ENCODE measurements at places on chromosomes 7 and 10.

- no peak for DNase-seq
These were observed 104.2 kb downstream of the ADK start for GRCh38 chr10:74255214-74255613.

- DNase-seq: no peak
These were observed 5.8 kb downstream of the PLA2G12B start for GRCh38 chr10:72948762-72949161.

DNA sequence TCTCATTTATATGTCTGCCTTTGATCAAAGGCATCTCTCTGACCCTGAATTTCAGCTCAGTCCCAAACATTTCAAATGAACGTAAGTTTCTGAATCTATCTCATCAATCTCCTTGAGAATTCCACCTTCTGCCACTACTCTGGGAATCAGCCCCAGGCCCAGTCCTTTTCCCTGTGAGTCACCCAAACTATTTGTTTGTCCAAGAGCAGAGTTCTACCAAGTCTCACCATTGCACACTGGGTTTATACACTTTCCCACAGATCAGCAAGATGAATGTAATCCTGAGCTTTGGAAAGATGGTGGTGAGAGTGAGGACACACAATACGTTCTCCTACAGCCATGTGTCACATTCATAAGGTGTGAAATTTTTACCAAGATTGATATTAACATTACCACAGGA is 251.3 kb upstream of the VWC2 start:
- DNase-seq: no peak

- no peak for DNase-seq
These were observed 28.3 kb downstream of the CDK13 start for GRCh38 chr7:39978230-39978934.

- DNase-seq: no peak
These were observed 34.0 kb downstream of the LRMDA start for GRCh38 chr10:75465450-75465827.

- no peak for DNase-seq
These were observed 466.0 kb downstream of the KIF20B start for GRCh38 chr10:90167174-90168064.

DNA sequence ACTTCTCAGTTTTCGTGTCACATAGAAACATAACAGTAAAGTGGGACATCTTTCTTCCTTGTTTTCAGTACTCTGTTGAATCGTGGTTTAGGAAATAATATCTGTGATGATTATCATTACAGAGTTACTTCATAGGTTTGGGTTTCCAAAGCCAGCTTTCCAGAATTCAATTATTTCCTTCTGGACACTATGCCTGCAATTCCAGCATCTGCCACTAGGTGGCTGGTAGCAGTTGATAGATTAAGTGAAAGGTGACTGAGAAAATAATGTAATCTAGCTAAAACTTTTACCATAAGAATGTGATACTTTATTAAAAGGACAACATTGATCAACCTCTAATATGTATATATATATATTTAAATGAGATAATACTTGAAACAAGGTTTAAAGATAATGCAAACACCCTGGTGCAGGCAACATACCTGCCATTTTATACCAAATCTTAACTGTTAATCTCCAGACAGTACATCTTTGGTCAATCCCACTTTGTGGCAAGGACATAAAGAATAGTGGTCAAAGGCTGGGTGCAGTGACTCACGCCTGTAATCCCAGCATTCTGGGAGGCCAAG is 102.6 kb downstream of the SH3PXD2A start:
- DNase-seq: no peak

DNA sequence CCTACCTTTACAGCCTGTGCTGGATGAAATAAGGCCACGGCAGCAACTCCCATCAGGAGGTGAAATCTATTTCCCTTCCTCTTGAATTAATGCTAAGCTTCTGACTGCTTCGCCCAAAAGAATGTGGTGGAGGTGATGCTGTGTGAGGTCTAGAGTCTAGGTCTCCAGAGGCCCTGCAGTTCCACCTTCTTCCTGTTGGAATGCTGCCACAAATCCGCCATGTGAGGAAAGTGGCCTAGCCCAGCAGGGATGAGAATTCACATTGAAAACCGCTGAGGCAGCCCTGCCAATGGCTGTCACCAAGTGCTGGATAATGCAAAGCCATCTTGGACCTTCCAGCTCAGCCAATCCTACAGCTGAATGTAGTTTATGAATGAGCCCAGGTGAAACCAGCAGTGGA is 28.0 kb downstream of the RHOBTB1 start:
- no peak for DNase-seq

GRCh38 chr7:18202315-18203045 is 174.8 kb upstream of the PRPS1L1 start:
- DNase-seq: no peak

GRCh38 chr10:114600057-114600456 is 58.0 kb downstream of the ABLIM1 start:
- no peak for DNase-seq

GRCh38 chr7:55524558-55525310 is 47.6 kb downstream of the VOPP1 start:
- no peak for DNase-seq

GRCh38 chr7:74027683-74028320 is at the start of gene ELN:
Gene ELN, plus strand, starts transcription at chr7:74028173. Its CDS starts 15 bp downstream, at chr7:74028188.
- DNase-seq: no peak

- no peak for DNase-seq
These were observed 290.8 kb downstream of the NXPH1 start for GRCh38 chr7:8724080-8724718.

GRCh38 chr10:68876246-68877138 is 24.6 kb upstream of the DDX50 start:
- DNase-seq: no peak

- DNase-seq: no peak
These were observed 43.7 kb downstream of the OSBPL3 start for GRCh38 chr7:24936121-24936824.

DNA sequence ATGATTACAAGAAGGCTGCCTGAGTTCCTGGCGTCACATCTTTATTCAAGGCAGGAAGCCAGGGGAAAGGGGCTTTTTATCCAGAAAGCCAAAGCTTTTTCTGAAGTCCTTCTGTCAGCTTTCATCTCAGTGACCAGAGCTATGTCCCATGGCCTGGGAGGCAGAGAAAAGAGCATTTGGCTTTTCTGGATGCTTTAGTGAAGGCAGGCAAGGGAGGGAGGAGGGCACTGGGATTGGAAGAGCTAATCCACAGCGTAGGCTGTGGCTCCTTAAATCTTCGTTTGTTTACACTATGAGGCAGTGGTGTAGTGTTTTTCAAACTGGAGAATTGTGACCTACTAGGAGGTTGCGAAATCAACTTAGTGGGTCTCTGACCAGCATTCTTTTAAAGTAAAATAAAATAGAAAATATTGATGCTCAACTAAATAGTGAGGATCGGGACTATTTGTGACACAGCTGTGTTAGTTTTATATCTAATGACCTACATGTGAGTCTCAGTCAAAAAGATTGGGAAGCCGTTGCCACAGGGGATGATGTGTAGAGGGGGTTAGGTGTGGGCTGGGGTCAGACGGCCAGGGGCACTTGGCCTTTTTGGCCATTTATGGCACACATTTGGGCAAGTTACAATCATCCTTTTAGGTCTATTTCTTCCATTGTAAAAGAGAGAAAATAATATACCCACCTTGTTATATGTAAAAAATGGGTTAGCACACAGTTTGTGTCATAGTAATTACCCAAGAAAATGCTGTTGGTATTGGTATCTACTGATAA is 14.1 kb downstream of the CRYGN start:
- DNase-seq: no peak

DNA sequence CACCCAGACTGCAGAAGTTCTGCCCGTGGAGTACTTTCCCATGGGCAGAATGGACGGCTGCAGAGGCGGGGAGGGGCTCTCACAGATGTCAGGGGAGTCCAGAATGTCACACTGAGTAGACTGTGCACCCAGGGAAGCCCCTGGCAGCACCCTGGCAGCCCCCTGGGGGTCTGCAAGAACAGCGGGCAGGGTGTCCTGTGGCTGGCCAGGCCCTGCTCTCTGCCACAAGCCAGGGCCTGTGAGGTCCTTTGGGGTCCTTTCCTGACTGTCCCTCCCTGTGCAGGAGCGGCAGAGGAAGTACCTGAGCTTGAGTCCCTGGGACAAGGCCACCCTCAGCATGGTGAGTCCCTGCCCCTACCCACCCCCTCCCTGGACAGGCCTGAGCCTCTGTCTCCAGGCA is 6.1 kb upstream of the SH2B2 start:
- no peak for DNase-seq

- DNase-seq: no peak
These were observed 718.2 kb upstream of the LRRN3 start for GRCh38 chr7:110372685-110373084.

DNA sequence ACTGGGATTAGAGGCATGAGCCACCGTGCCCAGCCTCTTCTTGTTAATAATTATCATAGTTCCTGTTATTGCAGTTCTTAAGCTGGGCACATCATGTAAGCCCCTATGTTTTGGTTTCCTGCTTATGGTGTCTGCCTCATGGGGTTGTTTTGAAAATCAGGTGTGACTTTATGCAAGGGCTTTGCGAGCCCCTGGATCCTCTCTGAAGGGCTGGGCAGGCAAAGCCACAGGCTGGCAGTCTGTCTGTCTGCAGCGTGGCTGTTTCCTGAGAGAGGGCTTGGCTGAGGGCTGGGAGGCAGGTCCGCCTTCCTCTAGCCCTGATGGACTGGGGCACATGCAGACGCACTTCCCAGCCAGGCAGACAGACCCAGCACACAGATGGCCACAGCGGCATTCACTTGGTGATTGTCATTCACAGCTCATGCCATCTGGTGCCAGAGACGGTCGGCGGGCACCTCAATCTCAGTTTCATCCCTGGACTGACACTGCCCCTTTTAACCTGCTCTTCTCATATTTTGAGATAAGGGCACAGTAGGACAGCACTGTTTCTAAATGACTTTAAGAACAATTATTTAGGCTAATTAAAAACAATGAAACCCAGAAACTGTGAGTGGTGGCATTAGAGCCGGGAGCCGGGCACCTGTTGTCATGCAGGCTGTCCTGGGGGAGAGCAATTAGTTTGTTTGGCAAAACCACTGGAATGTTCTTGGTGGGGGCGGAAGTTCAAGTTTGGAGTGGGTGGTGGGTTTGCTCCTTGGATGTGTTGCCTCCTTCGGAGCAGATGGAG is 35.5 kb downstream of the RBM20 start:
- no peak for DNase-seq

DNA sequence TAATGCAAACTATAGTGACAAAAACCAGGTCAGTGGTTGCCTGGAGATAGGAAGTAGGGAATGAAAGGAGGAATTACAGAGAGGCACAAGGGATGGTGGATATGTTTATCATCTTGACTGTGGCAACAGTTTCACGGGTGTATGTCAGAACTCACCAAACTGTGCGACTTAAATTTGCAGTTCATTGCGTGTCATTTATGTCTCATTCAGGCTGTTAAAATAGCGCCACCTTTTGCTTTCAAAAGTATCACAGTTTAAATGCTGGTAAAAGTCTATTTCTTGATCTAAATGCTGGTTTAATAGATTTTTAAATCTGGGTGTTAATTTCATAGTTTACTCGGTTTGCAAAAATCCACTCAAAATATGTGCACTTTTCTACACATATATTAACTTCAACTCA is 51.0 kb downstream of the PTTG1IP2 start:
- DNase-seq: no peak

DNA sequence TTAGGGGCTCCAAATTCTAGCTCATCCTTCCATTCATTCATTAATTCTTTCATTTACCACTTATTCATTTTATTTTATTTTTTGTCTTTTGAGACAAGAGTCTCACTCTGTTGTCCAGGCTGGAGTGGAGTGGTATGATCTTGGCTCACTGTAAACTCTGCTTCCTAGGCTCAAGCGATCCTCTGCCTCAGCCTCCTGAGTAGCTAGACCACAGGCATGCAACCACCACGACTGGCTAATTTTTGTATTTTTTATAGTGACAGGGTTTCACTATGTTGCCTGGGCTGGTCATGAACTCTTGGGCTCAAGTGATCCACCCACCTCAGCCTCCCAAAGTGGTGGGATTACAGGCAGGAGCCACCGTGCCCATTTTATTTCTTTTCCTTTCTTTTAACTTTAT is 31.6 kb downstream of the FGF8 start:
- DNase-seq: no peak

- DNase-seq: no peak
These were observed 3.2 kb downstream of the TRPV6 start for GRCh38 chr7:142882338-142882678.

DNA sequence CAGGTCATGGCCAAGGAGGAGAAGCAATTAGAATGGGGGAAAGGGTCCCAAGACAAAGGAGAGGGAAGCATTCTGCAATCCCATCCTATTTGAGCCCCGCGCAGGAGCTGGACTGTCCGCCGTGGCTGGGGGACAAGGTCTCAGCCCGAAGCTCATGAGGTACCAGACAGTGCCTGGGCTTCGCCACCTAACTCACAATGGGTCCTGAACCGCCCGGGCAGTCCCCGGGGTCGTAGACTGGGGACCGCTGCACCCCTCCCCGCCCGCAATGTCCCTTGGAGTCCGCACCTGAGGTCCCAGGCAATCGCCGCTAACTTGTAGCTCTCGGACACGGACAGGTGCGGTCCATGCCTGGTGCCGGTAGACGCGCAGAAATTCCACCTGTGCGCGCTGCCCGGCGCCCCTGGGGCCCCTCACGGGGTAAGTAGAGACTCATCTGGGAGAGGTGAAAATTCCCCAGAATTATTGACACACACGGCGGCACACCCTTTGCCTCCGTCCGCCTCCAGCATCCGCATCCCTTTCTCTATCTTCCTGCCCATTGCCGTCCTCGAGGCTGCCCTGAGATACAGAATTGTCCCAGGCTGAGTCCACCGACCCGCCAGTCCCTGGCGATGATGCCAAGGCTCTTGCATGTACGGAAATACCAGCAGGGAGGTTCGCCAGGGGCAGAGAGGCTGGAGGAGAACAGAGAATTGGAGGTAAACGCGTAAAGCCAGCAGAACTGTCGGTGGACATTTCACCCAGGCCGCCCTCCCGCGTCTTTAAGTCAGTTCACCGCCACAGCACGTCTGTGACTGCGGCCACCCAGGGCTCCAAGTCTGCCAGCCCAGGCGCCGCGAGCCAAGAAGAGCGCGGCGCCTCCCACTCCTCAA is 1.8 kb downstream of the CHRM2 start:
- DNase-seq: no peak

- DNase-seq: no peak
These were observed 7.1 kb downstream of the CAMK2B start for GRCh38 chr7:44318332-44318731.

DNA sequence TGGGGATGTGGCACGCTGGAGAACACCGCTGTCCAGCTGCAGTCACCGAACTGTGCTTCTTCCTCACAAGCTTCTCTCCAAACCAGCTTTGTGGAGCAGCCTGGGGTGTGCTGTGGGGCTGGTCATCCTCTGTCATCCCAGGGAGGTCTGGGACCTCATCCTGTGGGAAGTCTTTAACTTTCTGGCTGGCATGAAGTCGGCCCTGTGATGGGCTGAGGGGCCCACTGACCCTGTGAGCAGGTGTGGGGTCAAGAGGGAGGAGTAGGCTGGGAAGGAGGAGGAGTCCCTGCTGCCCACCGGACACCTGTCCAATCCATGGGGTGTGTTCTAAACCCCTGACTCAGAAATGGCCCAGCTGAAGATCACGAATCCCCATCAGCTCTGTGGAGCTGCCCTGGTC is 136.2 kb upstream of the SHH start:
- no peak for DNase-seq

- no peak for DNase-seq
These were observed 45.2 kb downstream of the VPS41 start for GRCh38 chr7:38863601-38864291.
